ENCODE measurements at places on chromosomes 3 and 15.

- DNase-seq, result no peak
Measured at GRCh38 chr15:69729167-69729748, 276.6 kb downstream of the RPLP1 start.

DNA sequence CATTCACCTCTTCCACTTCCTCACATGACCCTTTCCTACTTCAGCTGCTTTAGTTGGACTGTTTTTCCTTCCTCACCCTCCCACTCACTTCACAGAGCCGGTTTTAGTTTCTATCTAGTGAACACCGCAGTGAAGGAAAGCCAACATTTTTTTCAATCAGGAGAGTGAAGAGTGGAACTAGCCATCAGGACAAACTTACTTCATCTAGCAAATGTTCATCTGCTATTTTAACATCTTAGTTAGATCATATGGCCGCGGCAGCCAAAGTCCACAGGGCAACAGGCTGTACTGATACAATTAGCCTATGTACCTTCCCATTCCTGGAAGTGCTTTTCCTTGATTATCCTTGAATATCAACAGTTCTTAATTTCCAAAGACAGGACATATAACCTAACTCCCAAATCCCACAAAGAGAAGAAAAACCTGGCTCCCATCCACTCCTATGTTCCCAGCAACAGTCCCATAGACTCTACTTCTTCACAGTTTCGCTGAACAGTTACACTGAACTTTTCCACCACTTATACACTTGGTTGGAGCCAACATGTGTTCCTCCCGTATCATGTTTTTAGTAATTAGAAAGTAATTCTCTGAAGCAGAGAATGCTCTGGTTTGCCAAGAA lies 456.2 kb upstream of the THBS1 start:
- no peak for DNase-seq

DNA sequence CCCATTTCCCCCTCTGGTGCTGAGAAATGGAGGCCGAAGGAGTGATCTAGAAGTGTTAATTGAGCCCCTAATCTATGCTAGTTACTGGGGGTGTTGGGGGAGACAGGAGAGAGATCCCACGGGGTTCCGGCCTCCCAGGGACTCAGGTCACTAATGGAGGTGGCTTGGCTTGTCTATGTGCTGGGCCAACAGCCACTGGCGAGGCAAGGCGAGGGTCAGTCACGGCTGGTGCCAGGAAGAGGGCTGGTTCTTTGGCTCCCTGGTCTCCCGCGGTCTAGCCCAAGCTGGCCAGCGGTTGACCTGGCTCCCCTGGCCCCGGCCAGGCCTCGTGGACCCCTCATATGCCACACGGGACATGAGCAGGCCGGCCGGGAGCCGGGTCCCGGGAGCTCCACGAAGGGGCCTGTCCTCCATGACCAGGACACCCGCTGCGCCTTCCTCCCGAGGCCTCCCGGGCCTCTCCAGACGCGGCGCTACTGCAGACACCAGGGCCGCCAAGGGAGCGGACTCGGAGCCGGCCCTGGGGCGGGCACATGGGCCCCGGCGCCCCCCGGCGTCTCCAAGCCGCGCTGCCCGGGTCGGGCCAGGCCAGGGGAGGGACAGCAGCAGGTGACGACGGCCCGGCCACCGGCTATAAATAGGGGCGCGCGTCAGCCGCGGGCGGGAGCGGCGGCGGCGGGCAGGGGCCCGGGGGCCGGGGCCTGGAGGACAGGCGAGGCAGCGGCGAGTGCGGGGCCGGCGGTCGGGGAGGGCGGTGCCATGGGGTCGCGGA lies at the start of gene ALPK3:
TSS of gene ALPK3 (plus strand) at position 663 of the 772 bp plus-strand sequence. CDS start at position 760, 97 bp downstream.
- DNase-seq, result no peak

DNA sequence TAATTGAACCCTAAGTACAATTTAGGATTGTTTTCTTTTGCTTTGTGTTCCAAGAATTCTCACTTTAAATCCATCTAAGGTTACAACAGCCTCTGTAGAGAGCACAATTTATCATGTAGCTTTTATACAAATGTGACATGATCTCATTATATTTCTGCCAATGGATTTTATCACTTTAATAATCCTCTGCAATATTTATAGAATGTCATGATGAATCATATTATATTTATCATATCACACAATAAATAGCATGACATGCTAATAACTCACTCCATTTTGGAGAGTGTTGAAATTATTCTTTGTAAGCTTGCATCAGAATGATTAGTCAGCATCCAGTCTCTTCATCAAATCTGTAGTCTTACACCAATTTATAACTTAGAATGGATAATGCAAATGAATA lies 280.6 kb upstream of the ZNF717 start:
- no peak for DNase-seq

DNA sequence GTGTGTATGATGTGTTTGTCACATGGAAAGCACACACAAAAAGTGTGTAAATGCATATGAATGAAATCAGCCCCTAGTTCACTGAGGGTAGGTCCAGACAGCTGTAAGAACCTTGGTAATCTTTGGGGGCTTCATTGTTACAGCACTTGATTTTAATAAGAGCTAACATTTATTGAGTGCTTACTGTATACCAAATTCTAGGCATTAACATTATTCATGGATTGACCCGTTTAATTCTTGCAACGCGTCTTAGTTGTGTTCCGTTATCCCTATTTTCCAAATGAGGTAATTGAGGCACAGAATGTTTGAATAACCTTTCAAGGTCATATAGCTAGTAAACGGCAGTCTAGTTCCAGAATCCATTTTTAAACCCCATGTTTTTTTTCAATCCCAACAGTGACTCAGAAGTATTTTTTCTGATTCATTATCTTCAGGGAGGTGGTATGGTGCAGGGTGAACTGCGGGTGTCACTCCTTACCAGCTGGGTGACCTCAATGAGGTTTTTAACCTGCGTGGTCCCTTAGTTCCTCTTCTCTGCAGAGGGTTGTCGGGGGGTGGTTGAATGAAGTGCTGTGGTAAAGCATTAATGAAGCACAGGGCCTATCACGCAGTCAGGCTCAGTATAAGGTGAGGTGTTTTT lies 14.2 kb downstream of the RAB8B start:
- DNase-seq, result no peak

DNA sequence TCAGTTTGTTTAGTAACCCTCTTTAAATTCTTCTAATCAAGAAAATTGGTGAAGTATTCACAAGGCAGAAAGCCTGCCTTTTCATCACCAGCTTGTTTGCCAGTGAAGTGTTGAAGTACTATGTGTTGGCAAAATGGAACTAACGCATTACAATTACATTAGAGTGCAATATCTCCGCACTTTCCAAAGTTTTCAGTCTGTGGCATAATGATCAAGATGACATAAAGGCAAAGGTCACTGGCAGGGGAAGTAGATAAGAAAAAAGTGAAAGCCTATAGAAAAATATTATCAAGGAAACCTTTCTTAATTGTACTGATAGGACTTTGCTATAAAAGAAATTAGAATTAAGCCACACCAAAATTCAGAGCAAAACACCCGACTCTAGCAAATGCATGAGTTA lies 25.0 kb upstream of the TM4SF1 start:
- no peak for DNase-seq

- peak; percentile 6 for DNase-seq
Measured at GRCh38 chr3:132210476-132211346, 106.5 kb upstream of the ACP3 start.

DNA sequence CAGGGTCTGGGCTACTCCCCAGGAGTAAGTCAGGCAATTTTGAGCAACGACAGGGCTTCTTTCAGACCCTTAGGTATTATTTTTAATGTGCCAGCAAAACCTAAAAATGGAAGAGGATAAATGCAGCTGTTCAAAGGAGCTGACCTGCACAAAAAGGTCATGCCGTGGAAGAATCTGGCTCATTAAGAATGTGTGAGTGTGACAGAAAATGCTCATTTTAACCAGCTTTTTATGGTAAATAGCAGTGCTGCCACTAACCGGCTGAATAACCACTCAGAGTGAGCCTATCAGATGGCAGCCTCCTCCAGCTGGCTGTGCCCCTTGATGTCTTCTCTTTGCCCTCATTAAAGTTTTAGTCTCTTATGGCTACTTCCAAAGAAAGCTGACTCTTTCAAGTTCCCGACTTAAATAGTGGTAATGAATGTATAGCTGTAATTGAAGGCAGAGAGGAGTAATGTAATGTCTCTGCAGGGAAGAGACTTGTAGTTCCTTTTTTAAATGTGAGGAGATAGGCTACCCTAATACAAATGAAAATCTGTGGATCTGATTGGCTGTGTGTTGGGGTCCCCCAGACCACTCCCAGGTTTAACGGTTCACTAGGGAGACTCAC lies 9.5 kb upstream of the FSTL1 start:
- DNase-seq, result no peak

- peak; percentile 8 for DNase-seq
Measured at GRCh38 chr15:76866008-76866407, 39.1 kb downstream of the SCAPER start.

GRCh38 chr3:140143367-140144069 lies 208.5 kb downstream of the CLSTN2 start:
- DNase-seq, result peak; percentile 24

- DNase-seq, result no peak
Measured at GRCh38 chr15:60408463-60408981, 10.7 kb upstream of the ANXA2 start.

- DNase-seq, result no peak
Measured at GRCh38 chr3:1191026-1191425, 98.2 kb downstream of the CNTN6 start.

DNA sequence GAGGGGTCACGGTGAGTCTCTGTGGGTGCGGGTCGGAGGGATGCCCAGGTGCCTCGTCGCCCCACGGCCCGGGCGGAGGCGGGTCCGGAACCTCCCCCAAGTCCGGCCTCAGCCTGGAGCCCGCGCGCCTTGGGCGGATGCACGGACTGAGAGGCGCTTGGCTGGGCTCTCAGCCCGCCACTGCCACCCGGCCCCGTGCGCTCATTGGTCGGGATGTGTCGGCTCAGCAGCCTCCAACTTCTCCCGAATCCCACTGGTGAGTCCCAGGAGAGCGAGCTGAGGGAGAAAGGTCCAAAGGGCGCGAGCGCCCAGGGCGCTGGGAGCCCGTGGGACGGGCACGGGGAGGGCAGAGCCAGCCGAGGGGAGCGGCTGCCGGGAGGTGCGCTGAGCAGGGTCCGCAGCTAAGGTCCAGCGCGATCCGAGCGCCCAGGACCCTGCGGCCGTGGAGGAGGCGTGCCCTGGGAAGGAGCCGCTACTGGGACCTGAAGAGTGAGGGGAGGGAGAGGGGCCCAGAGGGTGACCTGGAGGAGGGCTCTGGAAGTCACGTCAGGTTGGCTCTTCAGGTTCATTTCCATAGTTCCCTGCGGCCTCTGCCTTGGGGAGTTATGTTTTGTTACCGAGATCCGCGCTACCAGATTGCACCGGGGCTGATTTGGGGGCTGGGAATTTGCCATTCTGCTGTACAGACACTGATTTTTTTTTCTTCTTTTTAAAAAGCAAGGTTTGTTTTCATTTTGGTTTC lies at the start of gene MME:
TSS of gene MME (plus strand) at position 574 of the 742 bp plus-strand sequence. CDS start 3,849 bp downstream, outside the sequence.
- DNase-seq, result no peak

DNA sequence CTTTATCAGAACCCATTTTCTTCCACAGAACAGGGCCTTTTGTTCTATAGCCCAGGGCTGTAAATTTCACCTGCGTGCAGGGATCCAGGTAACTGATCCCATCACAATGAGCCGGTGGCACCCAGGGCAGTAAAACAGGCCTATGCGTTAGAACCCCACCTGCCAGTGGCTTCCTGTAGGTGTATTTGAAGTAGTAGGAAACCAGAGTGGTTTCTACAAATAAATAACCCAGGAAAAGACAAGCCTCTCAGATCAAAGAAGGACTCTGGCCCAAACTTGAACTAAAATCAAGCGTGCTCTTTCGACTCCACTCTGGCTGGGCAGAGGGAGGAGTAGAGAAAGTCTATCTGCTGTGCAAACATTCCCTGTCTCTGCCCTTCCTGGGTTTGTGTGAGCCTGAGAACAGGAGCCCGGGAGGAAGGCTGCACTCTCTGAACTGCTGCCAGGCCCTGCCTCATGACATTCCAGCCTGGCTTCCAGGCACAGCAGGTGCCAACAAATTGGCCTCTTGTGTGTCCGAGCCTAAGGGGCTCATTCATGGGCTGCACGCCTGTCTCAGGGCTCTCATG lies 77.7 kb downstream of the CEMIP start:
- no peak for DNase-seq

- DNase-seq, result no peak
Measured at GRCh38 chr3:49339581-49339940, 292 bp downstream of the USP4 start.

- no peak for DNase-seq
Measured at GRCh38 chr3:157182879-157183278, 22.9 kb upstream of the CCNL1 start.

DNA sequence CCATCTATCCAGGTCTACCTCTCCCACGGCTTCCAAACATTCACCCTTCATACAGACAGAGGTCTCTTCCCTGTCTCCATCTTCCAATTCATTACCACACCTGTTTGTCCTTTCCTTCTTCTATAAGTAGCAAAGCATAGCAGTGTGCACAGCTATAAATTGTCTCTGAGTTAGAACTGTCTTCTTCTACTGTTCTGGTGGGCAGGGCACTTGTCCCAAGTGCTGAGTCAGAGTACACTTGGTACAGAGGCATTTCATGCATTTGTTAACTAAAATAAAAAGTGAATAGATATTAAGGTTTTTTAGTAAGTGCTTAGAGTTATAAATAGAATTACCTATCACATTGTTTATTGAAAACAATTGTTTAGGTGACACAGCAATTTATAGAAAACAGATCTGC lies 150.1 kb upstream of the CCDC54 start:
- DNase-seq, result no peak

DNA sequence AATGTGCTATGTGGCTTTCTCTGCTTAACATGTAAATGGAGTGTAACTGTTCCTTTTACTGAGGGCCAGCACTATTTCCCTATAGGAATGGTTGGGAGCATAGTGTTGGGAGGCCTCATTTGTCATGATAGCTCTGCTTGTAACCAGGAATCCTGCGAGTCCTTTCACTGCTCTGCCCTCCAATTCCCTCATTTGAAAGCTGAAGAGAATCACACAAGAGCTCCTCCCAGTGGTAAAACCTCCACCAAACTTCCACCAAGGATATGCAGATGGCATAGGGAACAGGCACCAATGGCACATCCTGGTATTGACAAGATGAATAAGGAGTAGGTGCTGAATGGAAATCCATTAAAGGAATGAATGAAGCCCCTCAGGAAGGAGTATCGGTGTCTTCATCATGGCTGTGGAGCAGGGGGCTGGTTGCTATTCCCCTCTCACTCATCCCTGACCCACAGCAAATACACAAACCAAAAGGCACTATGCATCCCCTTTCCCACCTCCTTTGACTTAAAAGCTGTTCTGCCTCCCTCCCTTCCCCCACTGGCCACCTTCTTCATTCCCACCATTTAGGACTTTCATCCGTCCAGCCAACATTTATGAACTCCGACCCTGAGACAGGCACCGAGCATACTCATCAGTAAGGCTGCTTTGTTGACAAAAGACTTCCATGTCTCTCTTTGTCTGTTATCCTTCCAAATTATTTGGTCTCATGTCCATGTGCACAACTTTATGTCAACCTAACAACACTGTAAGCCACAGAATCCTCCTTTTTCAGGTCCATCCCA lies 560.8 kb downstream of the FOXP1 start:
- DNase-seq, result no peak

DNA sequence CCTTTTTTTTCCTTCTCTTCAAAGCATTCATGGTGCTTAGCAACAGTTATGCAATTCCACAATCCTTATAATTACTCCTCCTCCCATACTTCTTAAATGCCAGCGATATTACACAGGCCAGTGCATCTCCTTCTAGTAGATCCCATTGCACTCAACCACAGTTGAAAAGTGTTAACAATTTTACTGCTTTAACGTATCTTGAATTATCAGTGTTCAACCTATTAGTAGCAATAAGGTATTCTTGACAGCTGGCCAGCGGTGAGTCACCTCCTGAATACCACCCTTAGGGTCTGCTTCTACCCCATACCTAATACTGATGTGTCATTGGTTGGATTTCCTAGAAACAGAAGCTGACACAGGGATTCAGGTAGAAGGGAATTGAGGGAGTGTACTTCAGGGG lies 24.0 kb upstream of the TEX9 start:
- DNase-seq, result no peak

All from NCI-H2227 treated with DMSO at 0.1 percent for 48 hours (cell line).